ENCODE measurements at places on chromosomes 6 and 20.

GRCh38 chr6:63014290-63014689 is 197.0 kb upstream of the FKBP1C start:
- no peak for DNase-seq

GRCh38 chr20:15060265-15061060 is 723.1 kb upstream of the FLRT3 start:
- no peak for DNase-seq

DNA sequence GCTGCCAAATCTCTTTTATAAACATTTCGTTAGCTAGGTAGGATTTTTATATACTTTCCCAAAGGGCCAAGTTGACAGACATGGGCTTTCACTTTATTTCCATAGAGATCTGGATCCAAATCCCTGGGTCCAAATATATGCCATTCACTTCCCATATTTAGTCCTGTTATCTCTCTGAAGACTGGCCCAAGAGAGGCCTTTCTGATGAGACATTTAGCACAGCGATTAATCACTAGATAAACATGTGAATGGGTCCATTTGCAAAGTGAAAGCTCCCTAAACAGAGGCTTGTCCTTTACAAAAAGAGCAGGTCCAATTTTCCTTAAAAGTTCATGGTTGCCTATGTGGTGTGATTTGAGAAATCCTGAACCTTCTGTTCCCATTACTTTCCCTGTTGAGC is 132.6 kb downstream of the TRMT11 start:
- DNase-seq: no peak

- DNase-seq: no peak
Observed at GRCh38 chr6:38152620-38153019, 333.1 kb downstream of the ZFAND3 start.

DNA sequence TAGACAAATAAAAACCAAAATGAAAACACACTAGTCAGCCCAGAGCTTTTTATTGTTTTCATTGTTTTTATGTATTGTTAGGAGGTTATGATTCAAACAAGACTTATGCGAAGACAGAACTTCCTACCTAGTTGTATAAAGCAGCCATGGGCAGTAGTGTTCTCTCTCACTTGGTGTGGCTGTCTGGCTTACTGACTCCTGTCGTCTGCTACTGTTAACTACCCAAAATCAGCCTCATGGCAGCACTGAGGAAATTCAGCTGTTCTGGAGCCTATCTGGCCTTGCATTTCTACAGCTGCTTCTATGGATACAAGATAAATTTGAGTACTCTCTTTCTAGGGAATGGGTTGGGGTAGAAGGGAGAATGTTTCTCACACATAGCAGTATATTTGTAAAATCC is 20.4 kb downstream of the VTA1 start:
- DNase-seq: no peak

DNA sequence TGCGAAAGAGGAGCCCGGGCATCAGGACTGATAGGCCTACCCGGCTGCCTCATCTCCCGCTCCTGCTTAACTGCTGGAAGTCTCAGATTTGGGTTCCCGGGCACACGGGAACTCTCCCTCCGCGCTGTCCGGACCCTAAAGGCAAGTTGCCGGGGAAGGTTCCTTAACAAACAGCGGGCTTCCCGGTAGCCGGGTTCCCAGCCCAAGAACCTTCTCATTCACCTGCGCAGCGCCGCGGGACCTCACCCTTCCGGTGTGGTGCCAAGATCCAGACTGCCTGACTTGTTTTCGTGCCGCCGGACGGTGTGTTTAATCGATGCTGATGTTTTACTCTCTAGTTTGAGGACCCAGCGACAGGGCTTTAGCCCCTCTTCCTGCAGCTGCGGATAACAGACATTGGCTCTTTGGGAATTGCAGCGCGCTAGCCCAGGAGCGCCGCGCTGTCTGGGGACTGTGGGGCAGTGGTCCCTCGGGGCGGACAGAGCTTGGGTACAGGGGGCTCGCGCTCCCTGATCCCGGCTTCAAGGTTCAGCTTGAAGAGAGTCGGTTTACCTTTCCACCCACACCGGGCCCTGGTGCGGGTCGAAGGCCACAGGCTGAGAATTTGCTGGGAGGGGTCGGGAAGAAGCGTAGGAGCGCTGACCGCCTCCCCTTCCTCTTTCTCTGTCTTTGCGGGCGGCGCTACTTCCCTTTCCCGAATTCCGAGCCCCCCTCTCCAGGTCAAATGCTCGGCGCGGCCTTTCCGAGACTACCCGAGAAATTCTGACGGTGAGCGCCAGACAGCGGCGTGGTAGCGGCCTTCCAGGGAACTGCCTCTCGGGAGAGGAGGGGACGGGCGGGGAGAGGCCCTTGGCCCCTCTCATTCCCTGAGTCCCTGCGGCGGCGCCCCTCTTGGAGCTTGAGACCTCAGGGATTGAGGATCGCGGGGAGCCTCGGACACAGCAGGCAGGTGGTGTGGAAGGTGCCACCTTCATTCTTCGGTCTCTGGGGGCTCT is 17.2 kb downstream of the ABT1 start:
- no peak for DNase-seq

- DNase-seq: no peak
Observed at GRCh38 chr6:19880066-19880465, 42.9 kb downstream of the ID4 start.

DNA sequence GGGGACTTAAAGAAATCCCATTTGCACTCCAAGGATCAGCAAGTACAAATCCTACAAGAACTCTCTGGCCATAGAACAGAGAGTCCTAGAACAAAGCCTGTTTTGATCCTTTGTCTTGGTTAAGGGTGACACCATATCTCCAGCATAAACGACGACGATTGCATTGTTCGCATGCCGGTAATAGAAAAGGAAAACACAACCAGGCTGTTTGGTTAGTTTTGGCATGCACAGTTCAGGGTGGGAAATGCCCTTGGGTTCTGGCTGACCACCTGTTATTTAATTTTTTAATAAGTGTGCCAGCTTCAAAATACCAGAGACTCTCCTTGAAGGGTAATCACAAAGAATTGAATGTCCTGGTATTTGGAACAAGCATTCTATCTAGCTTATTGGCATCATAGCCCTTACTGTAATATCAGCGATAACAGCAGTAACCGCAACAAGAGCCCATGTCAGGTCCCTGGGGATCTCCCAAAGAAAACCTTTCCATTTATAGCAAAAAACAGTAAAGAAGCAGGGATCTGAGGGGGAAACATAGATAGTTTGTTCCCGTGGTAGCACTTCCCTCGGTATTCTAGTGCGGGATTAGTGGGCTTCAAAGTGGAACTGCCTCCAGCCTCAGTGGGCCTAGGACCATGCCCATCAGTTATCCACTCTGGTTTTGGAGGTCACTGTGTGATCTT is 77.1 kb downstream of the TMEM170B start:
- DNase-seq: no peak

DNA sequence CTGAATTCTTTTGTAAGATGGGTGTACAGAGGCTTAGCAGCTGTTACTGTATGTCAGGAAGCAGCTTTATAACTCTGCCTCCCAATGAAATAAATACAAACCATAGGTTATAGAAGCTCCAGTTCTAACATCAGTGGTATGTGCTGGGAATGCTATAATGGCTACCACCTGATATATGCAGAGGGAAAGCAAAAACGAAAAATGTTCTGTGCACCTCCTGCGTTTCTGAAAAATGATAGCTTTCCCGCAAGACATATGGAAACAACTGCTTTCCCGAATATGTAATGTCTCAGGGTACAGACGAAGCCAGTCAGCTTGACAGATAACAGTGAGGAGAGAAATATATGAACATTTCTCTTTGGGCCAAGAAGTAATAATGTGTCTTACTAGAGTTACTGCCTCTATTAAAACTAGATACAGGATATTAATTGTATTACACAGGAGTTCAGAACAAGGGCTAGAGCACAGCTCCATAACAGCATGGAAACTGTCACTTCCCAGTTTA is 517.0 kb upstream of the NRSN1 start:
- no peak for DNase-seq

DNA sequence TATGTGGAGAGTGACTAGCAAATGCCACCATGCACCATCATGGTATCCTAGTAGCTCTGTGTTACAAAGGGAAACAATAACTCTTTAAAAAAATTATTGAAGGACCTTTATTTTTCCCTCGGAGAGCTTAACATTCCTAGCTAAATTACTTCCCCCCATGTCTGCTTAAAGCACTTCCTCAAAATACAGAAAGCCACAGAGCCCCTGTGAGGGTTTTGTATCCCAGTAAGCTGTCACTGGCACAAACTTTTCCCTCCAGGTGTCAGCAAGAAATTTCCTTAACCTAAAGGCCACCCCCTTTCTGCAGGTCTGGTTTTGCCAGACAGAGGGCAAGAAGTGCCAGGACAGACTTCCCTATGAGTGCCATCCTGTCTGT is 340.0 kb upstream of the PRDM1 start:
- no peak for DNase-seq

GRCh38 chr6:75130784-75131183 is 75.1 kb downstream of the COL12A1 start:
- DNase-seq: no peak

DNA sequence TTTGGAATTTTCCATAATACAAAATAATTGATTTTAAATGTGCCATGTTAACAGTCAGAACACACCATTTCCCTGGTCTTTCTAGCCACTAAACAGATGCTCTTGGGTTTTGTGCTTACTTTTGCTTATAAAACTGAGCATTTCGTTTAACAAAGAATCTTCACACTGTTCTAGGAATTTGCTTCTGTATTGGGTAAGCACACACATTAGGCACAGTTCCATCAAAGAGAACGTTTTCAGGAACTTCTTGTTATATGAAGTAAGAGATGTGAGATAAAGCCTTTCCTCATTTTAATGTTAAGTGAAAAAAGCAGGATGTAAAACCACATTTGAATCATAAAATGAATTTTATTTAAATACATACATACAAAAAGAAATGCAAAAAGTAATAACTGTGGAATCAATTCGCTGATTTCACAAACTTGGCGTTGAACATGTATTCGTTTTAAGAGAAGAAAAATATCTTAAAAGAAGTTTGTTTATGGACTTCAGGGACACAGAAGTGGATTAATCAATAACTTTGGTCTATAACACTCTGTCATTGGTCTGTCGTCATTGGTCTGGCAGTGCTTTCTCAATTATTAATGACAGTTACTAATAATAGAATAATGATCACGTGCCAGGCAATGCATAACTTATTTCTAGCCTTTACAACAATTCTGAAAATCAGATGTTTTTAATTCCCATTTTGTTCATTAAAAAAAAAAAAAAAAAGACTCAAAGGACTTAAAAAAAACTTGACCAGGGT is 199.9 kb upstream of the PRDM1 start:
- DNase-seq: no peak

DNA sequence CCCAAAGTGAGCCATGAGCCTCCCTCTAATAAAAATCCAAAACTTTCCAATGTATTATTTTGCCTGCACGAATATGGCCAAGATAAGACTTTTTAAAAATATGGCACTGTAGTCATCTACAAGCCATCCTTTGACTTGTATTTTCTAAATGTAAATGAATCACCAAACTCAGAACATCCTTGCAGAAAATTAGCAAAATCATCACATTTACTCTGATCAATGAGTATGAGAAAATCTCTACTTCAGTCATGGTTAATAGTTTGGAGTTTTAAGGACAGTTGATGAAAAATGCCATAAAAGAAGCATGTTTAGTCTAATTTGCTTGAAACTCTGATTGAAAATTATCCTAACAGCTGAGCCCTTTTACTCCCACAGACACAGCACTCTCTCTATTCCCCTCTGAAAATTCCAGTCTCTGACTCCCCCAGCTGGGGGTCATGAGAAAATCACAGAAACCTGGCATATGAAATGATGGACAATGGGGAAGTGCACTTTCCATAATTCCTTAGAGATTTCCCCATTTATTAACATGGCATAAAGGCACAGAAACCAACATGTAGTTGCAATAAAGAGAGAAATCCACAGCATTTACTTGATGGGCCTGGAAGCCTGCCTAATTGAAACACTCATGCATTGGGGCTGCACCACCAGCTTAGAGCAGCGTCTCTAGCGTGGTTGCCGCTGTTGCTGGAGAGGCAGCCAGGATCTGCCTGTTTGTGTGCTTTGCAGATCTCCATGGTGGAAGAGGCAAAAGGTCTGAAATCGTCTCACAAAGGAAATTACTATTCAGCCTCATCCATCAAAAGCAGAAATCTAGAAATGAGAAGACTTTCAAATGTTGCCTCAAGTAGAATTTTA is 214.0 kb downstream of the WDR27 start:
- no peak for DNase-seq

DNA sequence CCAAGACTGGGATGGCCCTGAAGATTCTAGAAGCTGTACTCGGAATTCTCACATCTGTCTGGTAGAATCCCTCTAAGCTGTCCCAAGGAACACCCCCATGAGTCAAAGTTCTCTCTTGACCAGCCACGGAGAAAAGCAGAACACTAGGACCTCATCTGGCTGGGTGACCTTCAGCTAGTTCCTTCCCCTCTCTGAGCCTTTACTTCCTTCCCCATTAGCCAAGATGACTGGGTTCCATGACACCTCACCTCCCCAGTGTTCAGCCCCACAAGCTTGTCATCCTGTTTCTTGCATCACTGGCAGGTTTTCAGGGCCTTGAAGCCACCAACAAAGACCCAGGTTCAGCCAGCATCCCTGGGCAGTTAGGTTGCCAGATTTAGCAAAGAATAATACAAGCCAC is 47.8 kb downstream of the MAFB start:
- no peak for DNase-seq

- DNase-seq: no peak
Observed at GRCh38 chr6:93677264-93677965, 258.1 kb upstream of the EPHA7 start.

GRCh38 chr6:17098538-17098937 is 3.3 kb upstream of the STMND1 start:
- no peak for DNase-seq

DNA sequence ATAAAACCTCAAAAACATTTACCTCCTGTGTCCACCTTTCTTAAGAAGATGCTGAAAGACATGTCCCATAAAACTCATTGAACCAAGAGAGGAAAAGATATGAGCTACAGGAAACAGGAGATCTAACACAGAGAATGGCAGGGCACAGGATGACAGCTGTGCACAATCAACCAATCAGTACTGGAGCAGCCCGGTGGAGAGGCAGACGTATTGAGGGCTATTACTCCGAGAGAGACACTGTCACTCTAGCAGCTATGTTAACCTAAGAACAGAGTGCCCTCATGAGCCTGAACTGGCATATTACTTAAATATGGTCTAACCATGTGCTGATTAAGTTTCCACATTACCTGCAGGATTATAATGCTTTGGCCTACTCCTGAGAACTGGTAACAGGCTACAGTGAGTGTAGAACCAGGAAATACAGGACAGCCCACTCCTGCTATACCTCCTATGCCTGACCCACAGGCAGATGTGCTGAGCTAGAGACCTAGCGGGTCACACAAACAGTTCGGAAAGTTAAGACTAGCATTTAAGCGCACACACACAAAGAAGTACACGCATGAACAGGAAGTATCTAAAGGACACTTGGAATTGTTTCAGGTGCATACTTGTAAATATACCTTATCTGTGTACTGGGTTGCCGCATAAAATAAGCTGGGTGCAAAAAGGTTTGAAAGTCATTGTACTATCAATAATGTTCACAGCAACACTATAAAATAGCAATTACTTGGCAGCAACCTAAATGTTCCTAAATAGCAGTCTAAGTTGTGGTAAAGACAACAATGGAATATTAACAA is 199.3 kb upstream of the SHLD1 start:
- DNase-seq: no peak
